HL-60 (cell line): ENCODE measurements at places on chromosomes 5 and 9.

- DNase-seq: no peak
These were observed 188.2 kb downstream of the CCDC171 start for GRCh38 chr9:15741015-15741414.

DNA sequence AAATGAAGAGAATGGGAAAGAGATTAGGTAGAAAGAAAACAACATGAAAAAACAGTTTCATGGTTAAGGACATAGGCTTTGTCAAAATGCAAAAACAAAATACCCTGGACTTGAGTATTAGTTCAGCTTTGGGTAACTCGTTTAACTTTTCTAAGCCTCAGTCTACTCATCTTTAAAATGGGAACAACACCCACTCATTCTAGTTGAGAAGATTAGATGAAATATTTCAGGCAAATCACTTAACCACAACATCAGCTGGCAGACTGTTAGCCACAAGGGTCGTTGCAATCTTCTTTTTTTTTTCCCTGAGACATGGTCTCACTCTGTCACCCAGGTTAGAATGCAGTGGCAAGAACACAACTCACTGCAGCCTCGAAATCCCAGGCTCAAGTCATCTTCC, 185.6 kb downstream of the DCP2 start:
- no peak for DNase-seq

GRCh38 chr9:110124439-110124838, 83.5 kb downstream of the C9orf152 start:
- no peak for DNase-seq

DNA sequence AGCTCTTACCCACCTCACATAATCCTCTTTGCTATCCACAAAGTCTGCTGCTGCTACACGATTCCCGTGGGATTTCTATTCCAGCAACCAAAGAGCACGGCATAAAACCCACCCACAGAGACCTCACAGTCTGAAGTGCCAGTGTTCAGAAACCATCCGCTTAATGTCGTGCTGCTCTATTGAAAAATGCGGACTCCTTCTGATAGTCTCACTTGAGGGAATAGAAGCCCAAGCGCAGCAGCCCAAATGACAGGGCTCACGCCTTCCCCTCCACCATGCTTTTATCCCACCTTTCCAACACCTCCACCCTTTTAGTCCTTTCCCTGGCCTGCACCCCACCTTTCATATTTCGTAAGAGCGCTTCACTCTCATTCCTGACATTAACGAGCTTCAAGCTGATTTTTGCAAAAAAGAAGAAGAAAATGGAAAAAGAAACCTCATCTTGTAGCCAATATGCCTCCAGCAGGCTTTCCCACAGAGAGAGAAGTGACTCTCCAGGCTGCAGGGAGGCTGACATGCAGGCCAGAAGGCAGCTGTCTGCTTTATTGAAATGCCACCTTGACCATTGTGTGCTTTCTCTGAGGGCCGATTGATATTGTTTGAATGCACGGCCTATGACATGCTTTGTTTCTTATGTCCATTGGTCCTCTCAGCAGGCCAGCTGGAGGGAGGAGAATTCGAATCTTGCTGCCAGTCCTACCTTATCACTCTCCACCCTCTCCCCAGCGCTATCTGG, 70.6 kb upstream of the PCSK1 start:
- DNase-seq: no peak

- no peak for DNase-seq
These were observed 81.3 kb upstream of the IER5L start for GRCh38 chr9:129259375-129259774.

DNA sequence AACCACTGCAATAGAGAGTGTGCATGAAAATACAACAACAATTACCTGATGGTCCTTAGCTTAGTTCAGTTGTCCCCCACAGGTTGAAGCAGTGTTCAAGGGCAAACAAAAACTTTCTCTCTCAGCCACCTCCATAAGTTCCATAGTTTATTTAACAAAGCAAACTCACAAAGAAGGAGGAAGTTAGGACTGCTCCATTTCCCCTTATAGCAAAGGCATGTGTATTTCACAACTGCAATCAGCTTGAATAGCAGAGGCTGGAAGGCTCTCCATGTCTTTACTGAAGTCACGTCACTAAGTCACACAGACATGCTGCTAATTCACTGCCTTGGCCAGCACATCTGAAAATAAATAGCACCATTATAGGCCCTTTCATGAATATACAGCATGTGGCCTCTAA, 43.3 kb downstream of the DOCK8 start:
- DNase-seq: peak; percentile 85

DNA sequence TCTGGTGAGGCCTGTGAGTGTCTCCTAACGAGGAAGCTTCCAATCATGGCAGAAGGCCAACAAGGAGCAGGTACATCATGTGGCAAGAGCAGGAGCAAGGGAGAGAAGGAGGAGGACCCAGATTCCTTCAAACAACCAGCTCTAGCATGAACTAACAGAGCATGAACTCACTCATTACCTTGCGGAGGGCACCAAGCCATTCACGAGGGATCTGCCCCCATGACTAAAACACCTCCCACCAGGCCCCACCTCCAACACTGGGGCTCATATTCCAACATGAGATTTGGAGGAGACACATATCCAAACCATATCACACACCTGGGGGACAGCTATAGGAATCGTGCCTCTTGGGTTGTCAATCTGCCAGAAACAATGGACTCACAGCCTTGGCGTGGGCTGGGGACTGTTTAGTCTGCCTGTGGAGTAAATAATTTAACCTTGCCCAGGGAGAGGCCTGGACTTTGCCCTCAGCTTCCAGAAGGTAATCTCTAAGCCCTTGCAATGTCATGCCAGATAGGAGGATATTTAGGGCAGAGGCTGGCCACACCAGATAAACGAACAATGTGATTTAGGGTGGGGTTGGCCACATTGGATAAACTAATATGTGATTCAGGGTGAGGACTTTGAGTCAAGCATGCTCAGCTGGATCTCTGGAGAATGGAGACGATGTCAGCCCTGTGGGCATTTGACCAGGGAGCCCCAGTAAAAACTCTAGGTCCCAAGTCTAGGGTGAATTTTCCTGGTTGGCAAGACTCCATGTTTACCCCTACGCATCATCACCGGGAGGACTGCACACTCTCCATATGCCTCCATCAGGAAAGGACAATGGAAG, 13.6 kb upstream of the VDAC1 start:
- DNase-seq: no peak

DNA sequence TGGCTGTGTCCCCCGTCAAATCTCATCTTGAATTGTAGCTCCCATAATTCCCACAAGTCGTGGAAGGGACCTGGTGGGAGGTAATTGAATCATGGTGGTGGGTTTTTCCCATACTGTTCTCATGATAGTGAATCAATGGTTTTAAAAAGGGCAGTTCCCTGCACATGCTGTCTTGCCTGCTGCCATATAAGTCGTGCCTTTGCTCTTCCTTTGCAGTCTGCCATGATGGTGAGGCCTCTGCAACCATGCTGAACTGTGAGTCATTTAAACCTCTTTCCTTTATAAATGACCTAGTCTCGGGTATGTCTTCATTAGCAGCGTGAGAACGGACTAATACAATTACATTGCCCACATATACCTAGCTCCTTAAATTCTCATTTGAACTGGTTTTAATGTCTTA, 353.0 kb upstream of the KLF4 start:
- no peak for DNase-seq

DNA sequence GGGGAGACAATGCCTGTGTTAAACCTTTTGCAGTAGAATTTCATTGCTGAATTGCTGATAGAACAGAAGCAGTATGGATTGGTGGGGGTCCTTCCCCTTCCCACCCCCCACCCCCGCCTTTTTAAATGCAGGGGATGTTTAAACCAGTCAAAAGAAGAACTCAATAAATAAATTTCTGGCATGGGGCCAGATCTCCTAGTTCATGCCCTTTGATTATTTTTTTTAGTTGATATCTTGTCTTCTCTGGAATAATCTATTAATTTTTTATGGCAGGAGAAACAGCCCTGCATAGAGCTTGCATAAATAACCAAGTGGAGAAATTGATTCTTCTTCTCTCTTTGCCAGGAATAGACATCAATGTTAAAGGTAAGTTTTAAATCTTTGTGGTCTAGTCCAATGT, 72.8 kb downstream of the SLF1 start:
- no peak for DNase-seq

GRCh38 chr9:112093870-112094216, 81.3 kb downstream of the SUSD1 start:
- DNase-seq: no peak

DNA sequence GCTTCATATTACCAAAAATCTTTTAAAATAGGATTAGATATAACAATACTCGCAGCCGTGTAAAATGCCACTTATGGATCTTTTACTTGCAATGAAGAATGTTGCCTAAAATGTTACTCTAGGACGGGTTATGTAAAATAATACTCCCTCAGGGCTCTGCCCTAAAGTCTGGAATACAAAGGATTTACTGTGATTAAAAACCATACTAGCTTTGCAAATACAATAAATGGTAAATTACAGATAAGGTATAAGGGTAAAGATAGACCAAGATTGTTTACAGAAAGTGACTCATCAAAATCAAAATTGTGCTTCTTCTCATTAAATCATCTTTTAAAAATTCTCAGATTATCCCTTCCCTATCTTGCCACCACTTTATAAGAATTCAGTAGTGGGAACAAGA, 163.6 kb downstream of the MEF2C start:
- DNase-seq: no peak

GRCh38 chr5:147483188-147483790, 26.6 kb downstream of the DPYSL3 start:
- no peak for DNase-seq

- DNase-seq: peak; percentile 28
These were observed 74.3 kb downstream of the LRSAM1 start for GRCh38 chr9:127525401-127526188.

DNA sequence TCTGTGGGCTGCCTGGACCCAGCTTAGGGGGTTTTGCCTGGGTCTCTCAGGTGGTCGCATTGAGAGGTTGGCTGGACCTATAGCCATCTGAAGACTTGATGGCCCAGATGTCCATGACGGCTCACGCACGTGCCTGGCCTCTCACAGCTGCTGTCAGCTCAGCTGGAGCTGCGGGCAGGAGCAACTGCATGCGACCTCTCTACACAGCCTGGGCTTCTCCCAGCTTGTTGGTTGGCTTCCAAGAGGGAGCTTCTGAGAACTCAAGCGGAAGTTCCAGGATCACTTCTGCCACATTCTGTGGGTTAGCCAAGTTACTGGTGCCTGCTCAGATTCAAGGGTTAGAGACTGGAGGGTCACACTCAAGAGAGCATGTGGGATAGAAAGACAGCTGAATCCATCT, 99.2 kb downstream of the DAPK1 start:
- DNase-seq: no peak

- no peak for DNase-seq
These were observed 57.5 kb upstream of the ICE1 start for GRCh38 chr5:5364932-5365331.

DNA sequence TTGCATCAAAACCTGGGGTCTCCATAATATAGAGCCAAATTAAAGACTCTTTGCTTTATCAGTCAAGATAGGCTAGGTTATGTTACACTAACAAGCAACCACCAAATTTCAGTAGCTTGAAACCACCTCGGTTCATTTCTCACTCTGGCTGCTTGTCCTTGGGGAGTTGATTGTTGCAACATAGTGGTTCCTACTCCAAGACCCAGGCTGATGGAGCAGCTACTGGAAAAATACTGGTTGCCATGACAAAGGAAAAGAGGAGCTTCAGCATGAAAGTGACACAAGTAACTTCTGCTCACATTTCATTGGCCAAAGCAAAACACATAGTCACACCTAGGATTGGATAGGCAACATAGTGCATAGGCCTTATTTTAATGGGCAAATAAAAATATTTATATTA, 18.5 kb upstream of the RCL1 start:
- DNase-seq: no peak

DNA sequence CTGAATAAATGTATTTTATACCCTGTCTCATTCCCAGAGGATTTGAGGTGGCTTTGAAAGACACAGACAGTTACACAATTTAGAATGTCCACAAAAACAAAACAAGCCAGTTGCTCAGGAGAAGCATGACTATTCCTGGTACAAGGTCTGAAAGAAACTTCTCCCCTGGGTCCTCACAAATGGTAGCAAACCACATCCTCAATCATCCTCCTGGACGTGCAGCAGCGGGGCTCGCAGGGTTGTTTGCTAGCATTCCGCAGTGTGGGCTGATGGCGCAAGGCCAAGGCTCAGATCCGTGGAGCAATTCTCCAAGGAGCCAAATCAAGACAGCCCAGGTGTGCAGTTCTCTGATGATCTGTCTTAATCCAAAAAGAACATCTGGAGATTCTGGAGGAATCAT, 210.3 kb downstream of the ACTL7B start:
- peak; percentile 71 for DNase-seq

GRCh38 chr9:33517373-33517772, 6.7 kb upstream of the ANKRD18B start:
- no peak for DNase-seq

GRCh38 chr5:35884773-35885172, 28.1 kb downstream of the IL7R start:
- no peak for DNase-seq

DNA sequence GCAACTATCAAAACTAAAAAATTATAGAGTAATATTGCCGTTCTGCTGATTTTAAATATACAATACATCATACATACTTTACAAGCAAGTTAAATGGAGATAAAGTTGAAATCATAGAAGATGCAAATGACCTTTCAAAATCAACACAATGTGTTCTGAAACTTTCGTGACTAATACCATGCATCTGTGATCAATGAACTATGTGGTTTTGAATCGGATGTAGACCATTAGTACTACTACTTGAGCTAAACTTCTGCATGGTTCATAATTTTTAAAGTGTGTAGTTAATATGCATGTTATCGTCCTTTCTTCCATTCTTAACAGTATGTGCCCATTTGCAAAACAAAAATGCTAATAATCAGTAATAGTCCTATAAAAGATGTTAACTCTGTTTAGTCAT, 11.3 kb upstream of the PHF2 start:
- DNase-seq: no peak

DNA sequence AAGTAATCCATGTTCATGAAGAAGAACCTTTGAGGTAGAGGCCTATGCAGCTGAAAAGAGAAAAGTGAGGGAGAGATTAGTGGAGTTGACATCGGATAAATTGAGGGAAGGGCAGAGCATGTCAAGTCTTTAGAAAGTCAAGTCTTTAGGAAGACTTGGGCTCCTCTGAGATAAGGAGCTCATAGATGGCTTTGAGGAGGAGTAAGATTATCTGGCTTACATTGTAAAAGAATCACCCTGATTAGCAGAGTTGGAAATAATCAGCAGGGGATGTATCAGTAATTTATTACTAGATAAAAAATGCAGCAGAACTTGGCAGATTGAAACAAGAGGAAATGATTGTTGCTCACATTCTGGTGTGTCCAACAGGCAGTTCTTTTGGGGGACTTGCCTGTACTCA, 727.2 kb upstream of the WWC1 start:
- no peak for DNase-seq

GRCh38 chr5:42840269-42840668, 28.6 kb upstream of the SELENOP start:
- peak; percentile 38 for DNase-seq

DNA sequence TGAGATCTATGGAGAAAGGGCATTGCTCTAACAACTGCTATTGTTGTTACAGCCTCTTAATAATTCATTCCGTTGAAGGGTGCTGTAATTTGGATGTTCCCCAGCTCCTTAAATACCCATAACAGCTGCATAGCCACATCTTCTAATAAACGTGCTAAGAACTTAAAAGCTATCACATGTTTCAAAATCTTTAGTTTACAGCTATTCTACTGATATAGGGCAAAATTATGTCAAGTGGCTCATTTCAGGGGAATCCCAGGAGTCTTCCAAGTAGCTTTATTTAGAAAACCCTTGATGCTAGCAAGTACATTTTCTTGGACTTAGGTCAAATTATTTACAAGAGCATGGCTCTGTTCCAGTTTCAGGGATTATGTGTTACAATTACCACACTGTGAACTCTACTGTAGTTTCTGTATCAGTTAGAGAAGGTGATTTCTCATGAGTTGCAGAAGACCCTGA, 990.4 kb upstream of the ACO1 start:
- DNase-seq: no peak

GRCh38 chr9:8815931-8816330, 1016.4 kb upstream of the DMAC1 start:
- DNase-seq: no peak
